ENCODE measurements at places on chromosomes 5 and 9. TPM values are rescaled to one million over a fixed set of nuclear protein-coding genes. Genes with fewer than 3 reads are reported as not detected.

Gene RIGI
- total RNA-seq, result 3.9 TPM

Gene OCLN
- total RNA-seq, result 6.9 TPM

Gene PTGDS
- 103 TPM for total RNA-seq

Gene STING1
- 3.2 TPM for total RNA-seq

Gene FOXD4L5
- not detected for total RNA-seq

Gene WNT8A
- under 0.01 TPM for total RNA-seq

Gene SLC38A9
- 49.4 TPM for total RNA-seq

Gene ROPN1L
- total RNA-seq, result 2.0 TPM

Gene TAF11L12
- total RNA-seq, result not detected

Gene PSD2
- 31.2 TPM for total RNA-seq

Gene SPTAN1
- total RNA-seq, result 862 TPM

Gene C9orf57
- total RNA-seq, result not detected

Gene AFAP1L1
- 5.2 TPM for total RNA-seq

Gene MCTP1
- 54.1 TPM for total RNA-seq

Gene BHMT2
- total RNA-seq, result 0.25 TPM

Gene LCN10
- total RNA-seq, result not detected

Gene NXNL2
- 0.49 TPM for total RNA-seq

Gene IRGM
- total RNA-seq, result not detected

Gene OR13C9
- not detected for total RNA-seq

Gene ANKRD18A
- total RNA-seq, result 1.2 TPM

Gene FXN
- total RNA-seq, result 1.7 TPM

Gene UNC13B
- total RNA-seq, result 12.8 TPM

Gene ACTL7A
- not detected for total RNA-seq

Gene PHPT1
- 45.7 TPM for total RNA-seq

Gene ARAP3
- 4.7 TPM for total RNA-seq

Gene PKD2L2
- under 0.01 TPM for total RNA-seq

Gene IFNA10
- total RNA-seq, result not detected

Gene DNLZ
- total RNA-seq, result 11.1 TPM

Gene FSD1L
- total RNA-seq, result 112 TPM

Gene MYORG
- total RNA-seq, result 9.8 TPM

Gene GPR21
- 10.3 TPM for total RNA-seq

Gene PCDHGB4
- total RNA-seq, result 12.8 TPM

Gene DOCK2
- total RNA-seq, result 2.0 TPM

Gene OMD
- 3.7 TPM for total RNA-seq

Gene NRARP
- 2.7 TPM for total RNA-seq

Gene NDFIP1
- total RNA-seq, result 174 TPM

Gene ARID3C
- not detected for total RNA-seq

Gene ECSCR
- 3.4 TPM for total RNA-seq

Gene BAAT
- under 0.01 TPM for total RNA-seq

Gene GRM6
- under 0.01 TPM for total RNA-seq

Gene GLRA1
- not detected for total RNA-seq

Gene SLC46A2
- total RNA-seq, result not detected

Gene ATOSB
- total RNA-seq, result 14.8 TPM

Gene MOCS2
- total RNA-seq, result 35.4 TPM

Gene S100Z
- not detected for total RNA-seq
